ENCODE measurements at places on chromosomes 13 and 19. TPM values are rescaled to one million over a fixed set of nuclear protein-coding genes. Genes with fewer than 3 reads are reported as not detected.

SYNGR4 gene
- total RNA-seq, result 2.1 TPM

GEMIN7 gene
- total RNA-seq, result 30.6 TPM

DNA sequence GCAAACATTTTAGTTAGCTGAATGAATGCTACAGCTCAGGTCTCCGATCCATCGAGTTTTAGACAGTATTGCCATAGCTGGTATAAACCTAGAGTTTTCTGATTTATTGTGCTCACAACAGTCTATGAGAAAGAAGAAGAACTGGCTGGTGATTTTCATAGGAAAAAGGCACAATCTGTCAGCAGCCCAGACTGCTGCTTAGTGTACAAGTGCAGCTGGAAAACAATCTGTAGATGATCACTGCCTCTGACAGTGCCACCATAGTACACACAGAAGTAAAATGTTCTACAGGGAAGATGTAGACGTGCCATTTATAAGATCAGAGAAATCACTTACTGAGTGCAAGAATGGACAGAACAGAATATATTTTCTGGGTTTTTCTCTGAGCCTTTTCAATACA is 48.4 kb downstream of the MYO16 start:
- no peak overlapping the region for H3K4me3 ChIP-seq
- H3K27ac ChIP-seq, result no peak overlapping the region
- H3K4me1 ChIP-seq, result no peaks in the 10 kb centered on the region
- no peaks in the 10 kb centered on the region for H3K36me3 ChIP-seq
- DNase-seq, result no peak
- peaks cover 52% of the 10 kb centered on the region for H3K27me3 ChIP-seq

- H3K36me3 ChIP-seq, result no peaks in the 10 kb centered on the region
- no peaks in the 10 kb centered on the region for H3K4me1 ChIP-seq
- H3K27me3 ChIP-seq, result peaks cover 61% of the 10 kb centered on the region
These were observed 271.5 kb downstream of the SLC7A1 start for GRCh38 chr13:29323954-29324353.

DNA sequence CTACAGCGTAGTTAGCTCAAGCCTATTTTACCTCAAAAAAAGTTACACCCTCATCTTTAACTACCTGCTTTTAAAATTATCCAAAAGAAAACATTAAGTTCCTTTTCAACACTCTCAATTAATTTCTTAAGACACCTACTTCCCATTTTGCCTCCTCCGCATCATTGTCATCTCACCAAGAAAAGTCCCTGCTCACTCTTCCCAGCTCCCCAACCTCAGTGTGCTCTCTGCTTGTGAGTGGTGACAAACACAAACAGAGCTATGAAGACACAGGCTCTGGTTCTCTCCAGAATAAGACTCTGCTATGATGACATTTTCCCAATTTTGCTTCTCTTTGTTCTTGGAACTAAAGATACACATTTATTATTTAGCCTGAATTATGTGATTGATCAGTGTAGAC is 385.1 kb upstream of the HTR2A start:
- no peaks in the 10 kb centered on the region for H3K4me1 ChIP-seq
- DNase-seq, result no peak
- no peaks in the 10 kb centered on the region for H3K36me3 ChIP-seq
- no peak overlapping the region for H3K4me3 ChIP-seq
- H3K27me3 ChIP-seq, result no peaks in the 10 kb centered on the region
- H3K27ac ChIP-seq, result no peak overlapping the region
